ENCODE measurements at places on chromosomes 7 and 10. TPM values are rescaled to one million over a fixed set of nuclear protein-coding genes. Genes with fewer than 3 reads are reported as not detected.

The LBX1 gene
- total RNA-seq = 0.20 TPM

DNA sequence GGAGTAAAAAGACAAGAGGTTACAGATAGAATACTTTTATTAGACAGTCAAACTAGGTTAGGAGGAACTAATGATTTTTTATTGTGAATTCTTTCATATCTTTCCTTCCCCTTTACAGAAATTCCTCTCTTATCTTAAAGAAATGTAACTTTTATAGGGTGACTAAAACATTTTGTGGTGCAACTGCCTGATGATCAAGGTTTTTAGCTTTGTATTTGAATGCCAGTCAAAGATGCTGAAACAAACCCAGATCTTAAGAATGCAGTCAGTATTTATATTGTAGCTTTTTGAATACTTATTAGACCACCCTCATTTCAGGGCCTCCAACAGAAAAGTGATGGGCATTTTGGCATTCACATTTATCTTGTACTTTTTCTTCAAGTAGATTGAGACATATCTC is 27.4 kb downstream of the TAX1BP1 start:
- DNase-seq = no peak

The TRIM50 gene
- total RNA-seq = 0.20 TPM

GRCh38 chr7:92133133-92133736 is 1.0 kb downstream of the CYP51A1 start:
- DNase-seq = peak; percentile 32

- peak; percentile 25 for DNase-seq
These were observed 6.3 kb downstream of the ATG9B start for GRCh38 chr7:151017953-151018420.

DNA sequence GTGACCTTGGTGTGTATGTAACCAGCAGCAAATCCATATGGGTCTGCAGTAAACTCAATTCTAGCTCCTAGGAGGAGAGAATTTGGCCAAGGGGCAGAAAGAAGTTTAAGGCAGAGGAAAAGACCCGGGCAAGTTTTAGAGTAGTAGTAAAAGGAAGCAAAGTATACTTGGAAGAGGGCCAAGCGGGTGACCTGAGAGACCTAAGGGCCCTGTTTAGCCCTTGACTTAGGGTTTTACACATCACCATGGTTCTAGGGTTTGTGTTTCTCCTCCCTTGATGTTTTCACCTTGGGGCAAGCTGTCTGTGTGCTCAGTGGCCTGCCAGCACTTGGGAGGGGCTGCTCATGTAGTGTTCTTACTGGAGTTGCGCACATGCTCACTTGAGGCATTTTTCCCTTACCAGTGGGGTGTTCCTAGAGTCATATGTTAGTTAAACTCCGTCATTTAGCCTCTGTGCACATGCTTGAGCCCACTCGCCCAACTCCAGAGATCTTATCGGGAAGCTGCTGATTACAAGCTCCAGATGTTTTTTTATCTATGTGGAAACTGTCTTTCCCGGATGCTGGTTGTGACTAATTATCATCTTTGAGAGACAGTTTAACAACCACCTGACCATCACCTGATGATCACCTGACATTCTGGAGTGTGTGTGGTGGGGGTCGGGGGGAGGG is 137.6 kb upstream of the PRSS1 start:
- DNase-seq = no peak

GRCh38 chr7:44646921-44647636 is 40.7 kb downstream of the OGDH start:
- DNase-seq = no peak

DNA sequence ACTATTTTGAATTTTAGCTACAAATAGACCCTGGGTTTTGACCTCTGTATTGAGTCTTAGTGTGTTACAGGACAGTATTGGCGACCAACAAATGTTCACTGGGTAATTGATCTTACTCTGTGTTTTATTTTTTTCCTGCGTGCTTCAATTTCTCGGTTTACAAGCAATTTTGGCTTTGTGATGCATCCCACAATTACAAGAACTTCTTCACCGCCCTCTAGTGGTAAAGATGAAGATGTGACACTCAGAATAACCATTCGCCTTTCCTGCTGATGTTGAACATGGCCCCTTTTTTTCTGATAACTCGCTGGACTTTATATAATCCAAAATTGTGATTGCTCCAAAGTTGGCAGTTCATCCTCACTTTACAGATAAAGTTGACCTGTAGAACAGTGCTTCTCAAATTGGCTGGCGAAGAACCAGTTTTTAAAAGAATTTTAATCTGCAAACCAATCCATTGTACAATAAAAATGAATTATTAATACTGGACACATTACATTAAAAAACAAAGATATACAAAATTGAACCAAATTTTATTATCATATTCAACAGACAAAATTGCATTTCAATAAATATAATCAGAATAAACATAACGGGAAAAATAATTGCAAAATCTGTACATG is 20.2 kb upstream of the SMC3 start:
- peak; percentile 58 for DNase-seq

The TEX36 gene
- not detected for total RNA-seq

DNA sequence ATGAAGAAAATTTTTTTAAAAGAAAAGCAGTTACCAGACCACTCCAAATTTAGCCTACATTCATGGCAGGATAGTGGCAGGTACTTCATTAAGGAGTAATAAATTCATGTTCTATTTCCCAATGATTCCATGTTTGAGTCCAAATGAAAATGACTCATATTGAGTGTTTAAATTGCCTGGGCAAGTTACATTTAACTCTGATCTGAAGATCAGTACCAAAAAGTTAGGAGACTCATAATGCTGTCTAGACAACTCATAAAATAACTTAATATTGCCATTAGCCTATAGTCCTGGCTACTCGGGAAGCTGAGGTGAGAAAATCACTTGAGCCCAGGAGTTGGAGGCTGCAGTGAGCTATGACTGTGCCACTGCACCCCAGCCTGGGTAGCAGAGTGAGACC is 13.0 kb downstream of the BRAF start:
- no peak for DNase-seq

GRCh38 chr7:85897967-85898366 is 711.1 kb upstream of the SEMA3D start:
- no peak for DNase-seq

DNA sequence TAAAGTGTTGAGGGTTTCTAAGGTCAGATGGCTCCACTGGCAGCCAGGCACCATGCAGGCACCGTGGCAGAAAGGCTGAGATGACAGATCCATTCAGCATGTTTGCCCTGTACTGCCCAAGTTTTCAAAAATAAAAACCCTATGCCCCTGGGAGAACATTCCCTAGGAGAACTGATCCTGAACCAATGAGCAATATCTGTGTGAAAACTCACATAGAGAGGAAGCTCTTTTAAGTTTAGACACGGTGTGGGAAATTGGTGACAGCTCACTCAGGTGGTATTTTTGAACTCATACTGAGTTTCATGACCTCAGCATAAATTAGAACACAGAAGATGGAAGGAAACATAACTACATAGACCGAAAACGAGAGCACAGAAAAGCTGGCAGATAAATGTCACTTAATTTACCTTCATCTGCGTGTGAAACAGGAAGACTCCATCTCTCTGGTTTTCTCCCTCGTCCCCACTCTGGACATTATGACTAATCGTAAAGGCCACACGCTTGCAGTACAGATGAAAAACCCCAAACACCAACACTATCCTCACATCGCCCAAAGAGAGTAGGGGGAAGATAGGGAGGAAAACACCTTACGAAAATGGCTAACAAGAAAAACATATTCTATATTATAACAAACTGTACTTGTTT is 127.8 kb downstream of the ICA1 start:
- no peak for DNase-seq

DNA sequence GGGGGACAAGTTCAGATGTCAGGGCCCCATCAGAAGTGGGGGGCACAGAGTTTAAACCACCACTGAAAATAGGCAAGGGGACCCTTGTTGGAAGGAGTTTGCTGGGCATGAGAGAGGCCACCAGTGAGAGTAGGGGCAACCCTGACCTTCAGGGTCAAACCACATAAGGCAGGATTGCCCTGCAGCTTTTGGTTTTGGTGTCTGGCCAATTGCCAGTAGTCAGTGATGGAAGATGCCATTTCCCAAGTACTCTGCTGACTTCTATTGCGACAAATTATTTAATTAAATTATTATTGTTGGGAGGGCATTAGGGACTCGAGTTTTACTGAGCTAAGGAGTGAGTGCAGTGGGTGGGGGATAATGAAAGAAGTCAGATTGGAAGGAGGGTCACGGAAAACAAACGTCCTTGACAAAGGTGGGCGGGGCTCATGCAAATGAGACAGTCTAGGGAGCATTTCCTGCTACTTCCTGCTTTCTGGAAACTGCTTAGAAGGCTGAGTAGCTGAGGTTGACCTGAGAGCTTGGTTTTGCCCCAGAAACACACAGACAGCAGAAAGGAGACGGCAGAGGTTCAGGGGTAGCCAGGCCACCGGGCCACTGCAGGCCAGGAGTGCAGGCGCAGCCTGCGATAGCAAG is 74.2 kb upstream of the ANLN start:
- no peak for DNase-seq

- no peak for DNase-seq
These were observed 7.7 kb upstream of the ZNF783 start for GRCh38 chr7:149254181-149254858.

GRCh38 chr7:70669854-70670253 is 462.1 kb upstream of the GALNT17 start:
- no peak for DNase-seq

GRCh38 chr7:106887421-106887820 is 22.3 kb downstream of the PIK3CG start:
- no peak for DNase-seq

GRCh38 chr10:3871424-3871996 is 86.5 kb upstream of the KLF6 start:
- no peak for DNase-seq
